ENCODE measurements at places on chromosomes 2 and 18.

DNA sequence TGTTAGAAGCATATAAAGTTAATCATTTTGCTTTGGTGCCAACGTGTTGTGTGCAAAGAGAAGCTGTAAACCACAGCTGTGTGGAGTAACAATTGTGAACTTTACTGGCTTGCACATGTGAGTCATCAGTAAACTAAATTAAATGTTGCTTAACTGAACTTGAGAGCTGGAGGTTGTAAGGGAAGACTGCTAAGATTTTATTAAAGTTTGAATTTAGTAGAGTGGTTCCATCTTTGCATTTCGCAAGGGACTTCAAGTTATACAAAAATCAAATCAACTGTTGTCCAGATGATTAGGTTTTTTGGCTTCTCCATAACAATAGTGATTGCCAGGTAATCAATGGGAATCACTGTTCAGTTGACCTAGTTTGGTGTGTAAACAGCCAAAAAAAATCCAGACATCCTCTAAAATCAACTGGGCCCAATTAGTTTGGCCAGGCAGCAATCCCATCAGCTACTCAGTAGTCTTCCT is 247.4 kb downstream of the MYO3B start:
- DNase-seq = no peak

GRCh38 chr18:62321201-62321600 is 3.9 kb upstream of the TNFRSF11A start:
- DNase-seq = no peak

GRCh38 chr2:174606336-174606735 is 8.7 kb upstream of the WIPF1 start:
- no peak for DNase-seq

DNA sequence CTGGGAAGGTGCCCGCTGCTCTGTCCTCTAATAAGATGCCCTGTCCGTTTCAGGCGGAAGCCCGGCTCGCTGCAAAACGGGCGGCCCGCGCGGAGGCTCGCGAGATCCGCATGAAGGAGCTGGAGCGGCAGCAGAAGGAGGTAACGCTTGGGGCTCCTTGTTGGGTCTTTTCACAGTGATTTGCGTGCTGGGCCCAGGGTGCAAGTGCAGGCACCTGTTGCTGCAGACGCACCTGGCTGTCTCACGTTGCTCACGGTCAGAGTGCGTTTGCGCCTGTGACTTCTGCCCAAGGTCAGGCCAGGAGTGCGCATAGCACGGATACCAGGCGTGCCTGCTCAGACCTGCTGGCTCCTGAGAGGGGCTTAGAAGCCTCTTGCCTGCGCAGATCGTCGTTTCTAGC is 81.1 kb downstream of the LRRFIP1 start:
- peak; percentile 43 for DNase-seq

GRCh38 chr2:200862532-200863000 is 1.9 kb downstream of the CLK1 start:
- DNase-seq = no peak

- no peak for DNase-seq
Observed at GRCh38 chr18:58315041-58315440, 271.0 kb downstream of the NEDD4L start.

DNA sequence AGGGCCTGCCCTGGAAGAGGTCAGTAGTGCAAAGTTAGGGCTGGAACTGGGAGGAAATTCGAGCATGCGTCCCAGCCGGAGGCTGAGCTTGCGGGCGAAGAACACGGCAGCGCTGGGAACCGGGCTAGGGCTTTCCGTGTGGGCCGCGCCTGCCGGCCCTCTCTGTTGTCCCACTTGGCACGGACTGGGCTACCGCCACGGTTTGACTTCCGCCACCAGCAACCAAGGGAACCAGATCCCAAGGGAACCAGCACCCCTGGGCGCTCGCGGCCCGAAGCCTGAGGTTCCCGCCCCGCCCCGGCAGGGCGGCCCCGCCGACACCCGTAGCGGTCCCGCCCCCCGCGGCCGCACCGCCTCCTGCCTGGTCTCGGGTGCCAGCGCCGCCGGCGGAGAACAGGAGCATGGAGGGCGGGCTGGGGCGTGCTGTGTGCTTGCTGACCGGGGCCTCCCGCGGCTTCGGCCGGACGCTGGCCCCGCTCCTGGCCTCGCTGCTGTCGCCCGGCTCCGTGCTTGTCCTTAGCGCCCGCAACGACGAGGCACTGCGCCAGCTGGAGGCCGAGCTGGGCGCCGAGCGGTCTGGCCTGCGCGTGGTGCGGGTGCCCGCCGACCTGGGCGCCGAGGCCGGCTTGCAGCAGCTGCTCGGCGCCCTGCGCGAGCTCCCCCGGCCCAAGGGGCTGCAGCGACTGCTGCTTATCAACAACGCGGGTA is at the start of gene SPR:
Gene SPR, plus strand, starts transcription at position 377 of the 708 bp plus-strand sequence. Its CDS starts 25 bp downstream, at position 402.
- DNase-seq = peak; percentile 78

DNA sequence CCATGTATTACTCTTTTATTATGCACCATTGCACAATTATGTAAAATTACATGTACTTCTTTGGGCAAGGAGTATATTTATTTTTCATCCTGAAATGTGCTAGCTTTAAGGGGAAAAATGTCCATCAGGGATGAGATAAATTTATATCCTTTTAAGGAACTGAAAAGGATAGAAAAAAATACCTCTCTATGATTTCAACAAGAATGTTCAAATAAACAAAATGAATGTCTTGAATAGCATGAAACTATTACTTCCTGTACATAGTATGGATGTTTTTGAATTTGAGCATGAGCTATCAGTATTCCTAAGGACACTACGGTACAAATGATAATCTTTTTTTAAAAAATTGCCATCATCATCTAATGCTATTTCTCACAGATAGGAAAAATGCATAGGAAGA is 1611.9 kb upstream of the ZEB2 start:
- no peak for DNase-seq

GRCh38 chr2:216201692-216202306 is 92.7 kb downstream of the XRCC5 start:
- no peak for DNase-seq

- no peak for DNase-seq
Observed at GRCh38 chr2:47073641-47074040, 81.5 kb downstream of the STPG4 start.

- no peak for DNase-seq
Observed at GRCh38 chr2:156852681-156853080, 404.8 kb upstream of the GALNT5 start.

GRCh38 chr2:209614690-209615369 is 156.8 kb upstream of the UNC80 start:
- peak; percentile 66 for DNase-seq

DNA sequence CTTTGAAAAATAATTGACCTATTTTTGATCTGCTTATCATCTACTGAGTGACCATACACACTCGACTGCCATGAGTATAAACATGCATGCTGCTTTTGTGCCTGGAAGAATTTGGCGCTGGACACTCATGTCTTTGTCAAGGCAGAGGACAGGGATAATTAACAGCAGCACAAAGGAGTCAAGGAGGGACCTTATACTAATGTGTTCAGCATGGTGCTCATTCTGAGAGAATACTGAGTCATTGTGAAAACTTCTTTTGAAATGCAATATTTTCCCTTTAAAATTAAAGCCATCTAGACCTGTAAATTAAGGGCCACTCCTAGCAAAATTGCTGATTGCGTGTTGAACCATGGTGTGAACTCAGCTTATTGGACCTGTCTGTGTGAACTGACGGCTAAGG is 116.3 kb downstream of the ZNF532 start:
- no peak for DNase-seq

DNA sequence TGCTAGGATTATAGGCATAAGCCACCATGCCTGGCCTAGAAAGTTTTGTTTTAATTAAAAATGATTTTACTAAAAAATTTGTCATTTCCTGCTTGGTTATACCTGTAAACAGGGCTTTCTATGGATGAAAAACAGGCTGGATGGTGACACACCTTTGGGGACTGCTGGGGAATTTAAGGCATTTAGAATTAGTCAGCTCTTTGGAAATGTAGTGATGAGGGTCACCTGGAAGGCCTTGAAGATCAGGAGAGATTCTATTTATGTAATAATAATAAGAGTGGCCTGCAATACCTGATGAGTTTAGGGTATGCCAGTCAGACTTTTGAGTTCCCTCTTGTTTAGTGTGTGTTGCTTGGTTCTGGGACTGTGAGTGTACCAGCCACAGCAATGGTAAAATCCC is 51.1 kb downstream of the RALBP1 start:
- no peak for DNase-seq

DNA sequence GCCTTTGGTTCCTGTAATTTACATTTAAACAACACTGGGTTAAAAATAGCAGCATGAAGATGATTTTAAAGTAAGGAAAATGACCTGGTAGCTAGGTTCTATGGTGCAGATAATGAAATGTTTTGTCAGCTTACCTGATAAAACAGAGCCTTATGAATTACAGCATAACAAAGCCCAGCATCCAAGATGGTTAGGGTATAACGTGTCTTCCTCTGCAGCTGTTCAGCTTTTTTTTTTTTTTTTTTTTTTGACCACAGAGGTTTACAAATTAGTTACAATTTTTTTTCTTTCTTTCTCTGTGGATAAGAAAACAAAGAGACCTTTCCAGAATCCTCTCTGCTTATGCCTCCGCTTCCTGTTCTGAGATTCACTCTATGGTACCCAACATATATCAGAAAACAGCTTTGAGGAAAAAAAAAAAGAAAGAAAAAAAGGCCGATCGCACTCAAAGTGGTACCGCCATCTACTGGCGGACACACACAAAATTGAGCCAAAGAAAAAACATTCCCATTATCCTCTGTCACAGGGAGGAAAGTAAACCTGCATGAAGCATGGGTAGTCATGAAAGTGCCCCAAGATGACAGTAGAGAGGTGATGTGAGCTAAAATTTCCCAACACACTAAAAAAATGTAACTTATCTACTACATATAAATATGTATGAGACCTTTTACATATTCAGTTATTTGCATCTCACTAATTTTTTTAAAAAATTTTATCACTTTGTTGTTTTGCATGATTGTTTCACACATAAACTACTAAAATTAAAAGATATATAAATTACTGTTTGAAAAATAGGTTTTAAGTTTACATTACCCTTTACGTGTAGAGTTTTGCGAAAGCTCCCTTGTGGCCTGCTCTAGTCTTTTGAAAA is at the start of gene SCN3A:
Gene SCN3A, minus strand, starts transcription at position 362 of the 871 bp plus-strand sequence. CDS start 27,656 bp downstream, outside the sequence.
- DNase-seq = no peak

GRCh38 chr18:13312515-13312914 is 94.0 kb downstream of the LDLRAD4 start:
- no peak for DNase-seq

DNA sequence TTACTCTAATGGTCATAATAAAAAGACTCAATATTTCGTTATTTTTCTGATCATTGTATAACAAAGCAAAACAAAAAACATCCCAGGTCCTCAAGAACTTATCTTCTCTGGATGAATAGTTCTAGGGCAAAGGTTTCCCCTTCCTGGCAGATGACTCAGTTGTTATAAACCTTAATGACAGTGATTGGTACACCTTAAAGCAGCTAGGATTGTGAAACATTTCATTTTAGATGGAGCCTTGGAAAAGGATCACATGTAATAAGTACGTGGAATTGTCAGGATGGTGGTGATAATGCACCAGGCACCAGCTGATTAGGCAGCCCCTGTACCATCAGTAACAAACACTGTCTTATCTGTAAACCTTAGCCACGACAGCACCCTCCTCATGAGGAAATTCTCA is 47.2 kb downstream of the MEP1B start:
- DNase-seq = no peak

DNA sequence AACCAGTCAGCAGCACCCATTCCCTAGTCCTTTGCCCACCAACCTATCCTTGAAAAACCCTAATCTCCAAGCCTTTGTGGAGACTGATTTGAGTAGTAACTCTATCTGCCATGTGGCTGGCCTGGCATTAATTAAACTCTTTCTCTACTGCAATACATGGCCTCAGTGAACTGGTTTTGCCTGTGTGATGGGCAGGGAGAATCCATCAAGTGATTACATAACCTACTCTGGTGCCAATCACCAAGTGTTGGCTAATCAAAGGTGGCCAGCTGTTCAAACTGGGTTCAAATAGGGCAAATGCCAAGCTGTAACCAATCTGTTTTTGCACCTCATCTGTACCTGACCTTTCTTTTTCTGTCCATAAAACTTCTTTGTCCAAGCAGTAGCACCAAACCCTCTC is 139.8 kb upstream of the XPO1 start:
- DNase-seq = no peak

DNA sequence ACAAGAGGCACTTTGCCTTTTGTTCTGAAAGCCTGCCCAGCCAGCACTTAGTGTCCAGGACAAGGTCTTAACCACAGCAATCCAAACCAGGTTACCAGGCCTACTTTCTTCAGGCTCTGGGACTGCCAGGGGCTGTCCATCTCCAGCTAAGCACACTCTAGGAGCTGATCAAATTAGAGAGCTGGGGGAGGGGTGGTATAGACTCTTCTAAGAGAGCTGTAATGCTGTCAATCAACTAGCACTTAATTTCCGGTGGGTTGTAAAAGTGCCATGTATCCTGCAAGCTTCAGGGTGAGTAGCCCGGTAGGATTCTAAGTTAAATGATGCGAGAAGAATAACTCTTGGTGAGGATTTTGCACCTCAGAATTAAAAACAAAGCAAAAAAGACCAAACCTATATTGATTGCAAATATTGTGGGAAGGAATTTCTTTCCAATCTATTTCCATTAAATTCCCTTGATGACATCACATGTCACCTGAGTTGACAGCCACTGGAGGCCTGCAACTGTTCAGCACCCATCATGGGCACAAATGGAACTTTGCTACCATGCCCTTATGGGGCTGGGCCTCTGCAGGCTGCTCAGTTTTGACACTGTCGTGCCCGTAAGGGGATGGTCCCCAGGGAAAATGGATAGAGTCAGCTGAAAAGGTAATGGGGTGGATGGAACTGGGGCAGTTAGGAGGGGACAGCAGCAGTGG is 8.7 kb upstream of the COX7A2L start:
- no peak for DNase-seq

GRCh38 chr2:58195662-58196061 is 45.5 kb downstream of the FANCL start:
- DNase-seq = no peak

DNA sequence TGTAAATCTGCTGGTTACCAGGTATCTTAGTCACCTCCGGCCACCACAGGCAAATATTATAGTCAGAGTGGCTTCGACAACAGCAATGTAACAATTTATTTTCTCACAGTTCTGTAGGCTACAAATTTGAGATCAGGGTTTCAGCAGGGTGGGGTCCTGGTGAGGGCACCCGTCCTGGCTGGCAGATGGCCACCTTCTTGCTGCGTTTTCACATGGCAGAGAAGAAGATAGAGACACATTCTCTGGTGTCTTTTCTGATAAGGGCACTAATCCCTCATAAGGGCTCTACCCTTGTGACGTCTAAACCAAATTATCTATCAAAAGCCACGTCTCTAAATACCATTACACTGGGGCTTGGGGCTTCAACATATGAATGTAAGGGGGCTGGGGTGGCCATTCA is 843.2 kb upstream of the FANCL start:
- DNase-seq = no peak

DNA sequence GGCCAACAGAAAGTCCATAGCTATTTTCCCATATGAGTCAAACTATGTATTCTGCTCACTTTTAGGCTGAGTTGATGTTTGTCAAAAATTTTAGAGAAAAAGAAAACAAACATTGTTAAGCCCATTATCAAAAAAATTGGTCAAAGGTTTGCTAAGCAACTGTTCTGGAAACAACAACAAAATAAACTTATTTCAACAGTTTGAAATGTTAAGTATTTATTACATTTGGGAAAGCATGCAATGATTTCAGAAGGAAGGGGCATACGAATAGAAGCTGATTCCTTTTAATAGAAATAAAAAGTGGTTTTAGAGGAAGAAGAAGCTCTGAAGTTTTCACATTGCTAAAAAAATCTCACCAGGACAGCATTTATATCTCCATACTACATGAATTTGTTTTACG is 1837.5 kb upstream of the CELF4 start:
- DNase-seq = no peak

All from ecto neural progenitor cell (in vitro differentiated cells).